ENCODE measurements at places on chromosomes 11 and 22.

- DNase-seq: no peak
Measured at GRCh38 chr11:3971756-3972404, 116.4 kb downstream of the STIM1 start.

DNA sequence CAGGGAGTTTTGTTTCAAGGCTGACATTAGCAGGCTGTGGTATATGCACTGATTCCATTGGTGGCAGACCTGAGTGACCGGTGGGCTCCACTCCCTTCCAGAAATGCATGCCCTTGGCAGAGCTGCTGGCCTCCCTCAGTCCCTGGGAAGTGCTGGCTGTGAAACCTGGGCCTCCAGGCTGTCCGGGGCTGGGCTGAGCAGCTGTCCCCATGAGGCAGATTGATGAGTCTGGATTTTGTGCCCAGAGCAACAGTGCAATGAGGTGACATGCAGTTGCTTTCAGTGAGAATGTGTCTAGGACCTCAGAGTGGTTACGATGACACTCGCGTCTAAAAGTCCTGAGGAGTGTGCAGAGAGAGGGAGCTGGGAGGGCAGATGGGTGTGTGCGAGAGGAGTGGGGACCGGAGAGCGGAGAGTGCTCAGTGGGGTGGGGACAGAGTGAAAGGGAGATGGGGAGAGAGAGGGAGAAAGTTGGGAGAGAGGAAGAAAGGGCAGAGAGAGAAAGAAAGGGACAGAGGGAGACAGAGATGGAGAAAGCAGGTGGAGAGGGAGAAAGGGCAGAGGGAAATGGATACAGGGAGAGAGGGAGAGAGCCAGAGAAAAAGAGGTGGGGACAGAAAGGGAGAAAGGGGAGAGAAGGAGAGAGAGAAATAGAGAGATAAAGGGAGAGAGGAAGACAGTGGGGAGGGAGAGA, 978.3 kb downstream of the BRD1 start:
- no peak for DNase-seq

DNA sequence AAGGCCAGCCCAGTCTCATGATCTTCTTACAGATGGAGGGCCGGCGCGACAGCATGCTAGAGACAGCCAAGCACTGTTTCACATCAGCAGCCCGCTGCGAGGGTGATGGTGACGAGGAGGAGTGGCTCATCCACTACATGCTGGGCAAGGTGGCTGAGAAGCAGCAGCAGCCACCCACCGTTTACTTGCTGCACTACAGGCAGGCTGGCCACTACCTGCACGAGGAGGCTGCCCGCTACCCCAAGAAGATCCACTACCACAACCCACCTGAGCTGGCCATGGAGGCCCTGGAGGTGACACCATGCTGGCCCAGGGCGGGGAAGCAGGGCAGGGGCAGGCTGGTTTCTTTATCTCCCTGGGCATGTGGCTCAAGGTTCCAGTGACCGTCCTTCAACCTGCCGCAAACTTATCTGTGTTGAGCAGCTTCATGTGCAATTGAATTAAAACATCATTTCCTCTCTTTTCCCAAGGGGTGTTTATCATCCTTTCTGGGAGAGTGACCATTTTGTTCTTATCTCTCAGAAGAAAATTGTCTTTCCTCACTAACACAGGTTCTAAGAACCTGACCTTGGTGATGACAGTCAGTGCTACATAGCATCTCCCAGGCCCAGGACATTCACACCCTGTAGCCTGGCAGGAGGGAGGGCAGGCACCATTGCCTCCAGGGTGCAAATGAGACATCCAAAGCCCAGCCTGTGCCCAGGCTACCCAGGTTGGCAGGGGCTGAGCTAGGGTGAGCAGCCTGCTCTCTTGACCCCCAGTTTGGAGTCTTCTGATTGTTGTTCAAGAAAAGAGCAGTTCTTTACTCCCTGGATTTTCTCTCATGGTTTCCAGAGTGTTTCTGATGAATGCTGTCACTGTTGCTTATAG, 80.7 kb downstream of the CABIN1 start:
- DNase-seq: no peak

- no peak for DNase-seq
Measured at GRCh38 chr11:10885703-10886363, 28.0 kb upstream of the ZBED5 start.

- peak; percentile 96 for DNase-seq
Measured at GRCh38 chr11:118251858-118252652, at the start of gene MPZL3. Gene MPZL3, minus strand, starts transcription at chr11:118252365. Its CDS starts 71 bp downstream, at chr11:118252294.

- DNase-seq: no peak
Measured at GRCh38 chr22:35037089-35037488, 28.9 kb upstream of the ISX start.

DNA sequence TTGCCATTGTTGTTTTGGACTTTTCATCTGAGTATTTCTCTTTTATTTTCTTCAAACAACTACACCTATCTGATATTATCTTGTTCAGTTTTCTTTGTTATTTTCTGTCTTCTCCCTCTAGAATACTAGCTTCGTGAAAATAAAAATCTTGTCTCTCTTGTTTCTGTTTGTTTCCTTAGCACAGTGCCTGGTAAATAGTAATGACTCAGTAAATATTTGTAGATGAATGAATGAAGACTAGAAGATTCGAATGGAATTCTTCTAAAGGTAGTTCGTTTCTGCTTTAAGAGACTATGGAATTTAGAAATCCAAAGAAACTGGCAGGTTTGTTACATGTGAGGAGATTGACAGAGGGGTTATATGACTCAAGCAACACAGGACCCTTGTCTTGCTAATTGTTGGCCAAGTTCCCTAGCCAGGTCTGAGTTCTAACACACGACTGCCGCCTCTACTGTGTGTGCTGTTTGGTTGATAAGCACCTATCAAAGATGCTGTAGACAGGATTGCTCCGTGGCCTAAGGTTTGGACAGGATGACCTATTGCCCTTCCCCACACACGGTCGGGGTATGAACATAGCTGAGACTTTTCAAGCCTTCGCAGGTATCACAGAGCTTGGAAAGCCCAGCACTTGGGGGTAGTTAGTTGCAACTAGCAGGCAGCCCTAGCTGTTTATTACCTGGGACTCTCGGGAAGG, 831 bp upstream of the TMEM135 start:
- no peak for DNase-seq

DNA sequence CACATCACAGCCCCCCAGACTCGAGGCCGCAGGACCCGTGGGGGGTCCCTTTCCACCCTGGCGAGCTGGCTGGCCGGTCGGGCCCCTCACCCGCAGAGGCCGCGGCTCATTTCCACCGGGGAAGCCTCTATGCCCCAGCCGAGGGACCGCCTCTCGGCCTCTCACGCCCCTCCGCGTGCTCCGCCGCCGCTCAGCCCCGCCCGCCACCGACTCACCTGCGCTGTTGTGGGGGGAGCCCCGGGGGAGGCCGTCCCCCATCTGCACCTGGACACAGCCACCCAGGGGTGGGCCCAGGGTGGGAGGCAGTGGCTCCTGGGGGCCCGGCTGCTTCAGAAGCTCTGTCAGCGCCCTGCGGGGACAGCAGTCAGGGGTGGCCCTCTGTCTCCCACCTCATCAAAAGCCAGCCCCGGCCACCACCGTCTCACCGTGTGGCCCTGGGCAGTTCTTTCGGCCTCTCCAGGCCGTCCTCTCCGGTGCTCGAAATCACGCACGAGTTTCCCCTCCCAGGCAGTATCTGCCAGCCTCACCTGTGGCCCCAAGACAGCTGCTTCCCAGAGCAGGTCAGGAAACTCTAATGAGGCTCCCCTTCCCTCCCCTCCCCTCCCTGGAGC, 3.8 kb downstream of the SHISA8 start:
- no peak for DNase-seq

- no peak for DNase-seq
Measured at GRCh38 chr22:24926849-24927579, 19.5 kb downstream of the LHFPL7 start.

- no peak for DNase-seq
Measured at GRCh38 chr11:90722552-90723190, 499.8 kb upstream of the CHORDC1 start.

DNA sequence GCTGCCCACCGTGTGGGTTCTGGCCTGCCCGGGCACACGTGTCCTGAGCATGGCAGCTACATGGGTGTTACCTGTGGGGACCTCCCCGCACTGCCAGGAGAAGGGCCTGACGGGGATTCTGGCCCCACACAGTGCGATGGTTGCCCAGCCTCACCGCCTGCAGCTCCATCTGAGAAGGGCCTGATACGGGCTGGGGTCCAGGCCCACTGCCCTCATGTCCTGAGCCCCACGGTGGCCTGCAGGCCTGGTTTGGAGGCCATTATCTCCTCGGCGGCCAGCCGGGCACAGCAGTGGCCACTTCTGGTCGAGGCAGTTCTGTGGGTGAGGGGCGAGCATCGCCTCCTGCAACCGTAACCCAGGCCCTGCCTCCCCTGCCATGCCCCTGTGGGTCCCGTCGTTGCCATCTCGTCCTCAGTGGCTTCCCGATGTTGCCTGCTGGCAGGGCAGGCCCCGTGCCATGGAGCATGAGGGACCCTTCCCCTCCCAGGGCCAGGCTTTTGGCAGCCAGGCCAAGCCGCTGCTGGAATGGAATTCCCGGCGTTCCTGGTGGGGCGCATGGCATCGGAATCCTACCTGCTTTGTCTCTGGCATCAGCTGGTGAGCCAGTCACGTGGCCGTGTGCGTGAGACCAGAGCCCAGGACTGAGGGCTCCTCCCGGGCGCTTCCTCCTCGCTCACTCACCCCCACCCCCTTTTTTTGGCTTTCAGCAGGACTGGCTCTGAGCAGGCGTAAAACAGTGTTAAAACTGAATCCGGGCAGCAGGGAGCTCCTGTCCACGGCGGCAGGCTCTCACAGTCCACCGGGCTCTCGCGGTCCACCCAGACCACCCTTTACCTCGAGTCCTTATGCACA, 71.9 kb upstream of the PPARA start:
- peak; percentile 38 for DNase-seq

DNA sequence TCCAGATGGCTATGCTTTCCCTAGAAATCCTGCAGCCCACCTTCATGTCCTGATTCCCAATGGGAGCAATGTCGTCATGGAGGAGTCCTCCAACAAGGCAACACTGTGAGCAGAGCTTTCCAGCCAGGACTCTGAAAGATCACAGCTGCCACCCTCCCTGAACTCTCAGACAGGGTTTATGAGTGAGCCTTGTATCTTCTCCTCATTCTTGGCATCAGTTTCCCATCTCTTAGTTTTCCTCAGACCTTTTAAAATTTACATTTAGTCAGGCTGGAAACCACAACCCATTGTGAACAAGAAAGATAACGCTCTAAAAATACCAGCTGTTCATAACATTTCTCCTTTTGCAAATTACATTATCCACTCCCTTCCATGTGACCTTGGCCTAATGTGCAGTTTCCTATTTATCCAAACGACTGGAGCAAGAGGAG, 15.6 kb upstream of the LYVE1 start:
- DNase-seq: no peak

Data from NCI-H774 (cell line).